ENCODE measurements at places on chromosomes 6 and 20. TPM values are rescaled to one million over a fixed set of nuclear protein-coding genes. Genes with fewer than 3 reads are reported as not detected.

PM20D2 gene
- 13.0 TPM for total RNA-seq

PNLDC1 gene
- total RNA-seq, result not detected

BANF2 gene
- total RNA-seq, result not detected

RIN2 gene
- 63.9 TPM for total RNA-seq

SYNDIG1 gene
- total RNA-seq, result 17.6 TPM

POPDC3 gene
- total RNA-seq, result 35.1 TPM

PXDC1 gene
- total RNA-seq, result 31.7 TPM

CST7 gene
- 1.6 TPM for total RNA-seq

RBPJL gene
- total RNA-seq, result not detected

KIF25 gene
- total RNA-seq, result 0.24 TPM

GGTLC1 gene
- total RNA-seq, result not detected

FRS3 gene
- total RNA-seq, result 5.7 TPM

DNA sequence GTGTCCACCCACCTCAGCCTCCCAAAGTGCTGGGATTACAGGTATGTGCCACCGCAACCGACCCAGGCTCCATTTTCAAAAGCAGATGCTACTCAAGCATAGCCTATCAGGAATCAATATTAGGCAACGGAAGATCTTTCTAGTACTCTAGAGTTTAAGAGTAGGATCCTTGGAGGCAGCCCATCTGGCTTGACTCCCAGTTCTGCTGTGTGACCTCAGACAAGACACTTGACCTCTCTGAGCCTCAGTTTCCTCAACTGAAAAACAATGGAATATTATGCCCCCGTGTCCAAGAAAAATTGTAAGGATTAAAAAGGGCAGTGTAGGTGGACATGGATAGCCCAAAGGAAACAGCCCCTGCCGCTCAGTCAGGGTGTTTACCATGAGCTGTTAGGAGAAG is 14.5 kb downstream of the ADA start:
- no peak for DNase-seq

DNA sequence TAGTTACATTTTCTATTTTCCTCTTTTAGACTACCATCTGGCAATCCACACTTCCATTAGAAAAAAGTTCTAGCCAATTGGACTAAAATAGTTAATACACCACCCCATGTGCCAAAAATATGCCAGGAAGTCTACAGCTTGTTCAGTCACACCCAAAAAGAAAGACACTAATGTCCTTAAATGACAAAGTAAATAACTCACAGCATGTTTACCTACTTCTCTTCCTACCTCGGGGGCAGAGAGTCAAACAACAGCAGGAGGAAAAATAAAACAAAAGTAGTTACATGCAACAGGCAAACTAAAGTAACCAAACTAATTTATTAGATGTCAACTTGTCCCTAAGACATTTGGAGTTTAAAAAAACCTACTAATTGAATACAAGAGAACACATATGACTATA is 57.0 kb downstream of the UBE3D start:
- no peak for DNase-seq

DNA sequence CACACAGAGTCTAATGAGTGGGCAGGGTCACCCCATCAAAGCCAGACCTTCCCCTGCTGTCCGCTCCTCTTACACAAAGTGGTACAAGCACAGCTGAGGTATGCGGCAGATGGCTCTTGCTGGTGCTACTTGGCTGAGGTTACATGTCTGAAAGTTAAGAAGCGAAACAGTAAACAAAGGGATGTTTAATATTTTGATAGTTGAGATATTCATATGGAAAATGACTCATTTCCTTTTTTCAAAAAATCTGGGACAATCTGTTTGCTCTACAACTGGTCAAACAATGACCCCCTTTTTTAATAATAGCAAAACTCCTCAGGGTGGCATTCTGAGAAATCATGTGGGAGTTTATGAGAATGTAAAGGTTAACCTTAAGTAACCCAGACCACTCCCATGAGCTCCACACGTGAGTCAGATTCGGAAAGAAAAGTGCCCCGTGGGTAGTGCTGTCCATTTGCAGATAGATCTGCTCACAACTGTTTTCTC is 245.3 kb downstream of the TBXT start:
- no peak for DNase-seq

GRCh38 chr6:131645846-131646245 is 8.7 kb downstream of the ENPP3 start:
- DNase-seq, result no peak

DNA sequence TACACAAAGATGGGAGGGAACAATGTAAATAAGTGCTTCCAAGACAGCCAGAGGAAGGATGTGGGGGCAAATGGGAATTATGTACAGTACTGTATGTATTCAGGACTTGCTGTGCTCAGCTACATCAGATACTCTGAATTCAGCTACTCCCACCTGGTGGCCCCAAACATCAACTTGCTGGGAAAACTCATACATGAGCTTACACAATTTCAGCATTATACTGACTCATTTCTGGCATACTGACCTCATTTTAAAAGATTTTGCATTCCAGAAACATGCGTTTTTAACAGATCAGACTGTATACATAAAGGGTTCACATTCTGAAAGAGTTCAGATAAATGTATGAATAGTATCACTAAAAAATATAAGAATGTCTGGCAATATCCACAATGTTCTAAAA is 59.7 kb downstream of the GPX5 start:
- DNase-seq, result no peak

DNA sequence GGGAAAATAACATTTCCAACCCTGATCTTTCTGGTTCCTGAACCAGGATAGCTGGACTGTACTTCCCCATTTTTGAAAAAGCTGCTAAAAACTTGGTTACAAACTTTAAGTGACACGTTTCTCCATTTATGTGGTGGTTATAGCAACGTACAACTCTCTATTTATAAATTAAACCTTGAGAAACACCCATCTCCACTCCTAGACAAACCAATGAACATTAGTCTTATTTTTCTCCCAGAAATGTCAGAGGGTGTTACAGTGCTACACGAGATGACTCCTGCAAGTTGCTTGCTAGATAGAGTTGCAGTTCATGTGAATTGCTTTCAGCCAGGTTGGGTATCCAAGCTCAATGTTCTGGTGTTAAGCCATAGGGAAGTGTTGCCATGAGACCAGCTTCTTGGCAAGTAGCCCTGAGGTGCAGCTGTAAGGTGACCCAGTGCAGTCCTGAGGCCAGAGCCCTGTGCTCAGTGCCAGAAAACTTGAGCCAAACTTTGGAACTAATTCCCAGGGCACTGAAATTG is 51.3 kb upstream of the REV3L start:
- no peak for DNase-seq

DNA sequence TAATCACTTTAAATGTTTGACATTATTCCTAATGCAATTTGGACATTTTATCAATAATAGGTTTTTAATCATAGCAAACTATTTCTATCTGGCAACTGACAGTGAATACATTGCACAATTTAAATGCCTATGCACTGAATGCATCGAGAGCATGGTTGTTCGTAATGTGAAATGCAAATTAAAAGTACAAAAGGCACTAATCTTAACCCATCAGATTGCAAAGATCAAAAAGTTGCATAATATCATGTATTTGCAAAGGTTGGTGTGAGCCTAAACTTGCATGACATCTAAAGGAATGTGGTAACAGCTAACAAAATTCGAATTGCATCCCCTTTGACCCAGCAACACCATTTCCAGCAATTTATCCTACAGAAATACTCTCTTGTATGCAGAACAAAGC is 469.9 kb upstream of the IRAK1BP1 start:
- DNase-seq, result no peak

DNA sequence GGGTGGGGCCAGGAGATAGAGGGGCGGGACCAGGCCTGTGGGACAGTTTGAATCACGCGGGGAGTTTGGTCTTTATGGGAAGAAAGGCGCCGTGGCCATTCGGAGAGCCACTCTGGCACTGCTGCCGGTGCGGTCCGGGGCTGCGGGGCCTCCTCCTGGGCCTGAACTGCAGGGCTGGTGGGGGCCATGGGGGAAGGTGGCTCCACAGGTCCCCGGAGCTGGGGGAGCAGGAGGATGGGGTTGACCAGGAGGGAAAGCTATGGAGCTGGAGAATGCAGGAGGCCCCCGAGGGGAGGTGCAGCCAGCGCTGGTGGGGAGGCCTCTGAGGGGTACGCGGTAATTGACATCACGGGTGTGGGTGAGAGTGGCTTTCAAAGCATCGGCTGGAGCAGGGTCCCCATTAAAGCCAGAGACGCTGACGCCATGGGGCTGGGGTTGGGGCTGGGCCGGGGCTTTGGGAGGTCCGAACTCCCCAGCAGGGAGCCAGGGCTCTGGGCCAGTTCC is 1.8 kb upstream of the BHLHE23 start:
- DNase-seq, result no peak

DNA sequence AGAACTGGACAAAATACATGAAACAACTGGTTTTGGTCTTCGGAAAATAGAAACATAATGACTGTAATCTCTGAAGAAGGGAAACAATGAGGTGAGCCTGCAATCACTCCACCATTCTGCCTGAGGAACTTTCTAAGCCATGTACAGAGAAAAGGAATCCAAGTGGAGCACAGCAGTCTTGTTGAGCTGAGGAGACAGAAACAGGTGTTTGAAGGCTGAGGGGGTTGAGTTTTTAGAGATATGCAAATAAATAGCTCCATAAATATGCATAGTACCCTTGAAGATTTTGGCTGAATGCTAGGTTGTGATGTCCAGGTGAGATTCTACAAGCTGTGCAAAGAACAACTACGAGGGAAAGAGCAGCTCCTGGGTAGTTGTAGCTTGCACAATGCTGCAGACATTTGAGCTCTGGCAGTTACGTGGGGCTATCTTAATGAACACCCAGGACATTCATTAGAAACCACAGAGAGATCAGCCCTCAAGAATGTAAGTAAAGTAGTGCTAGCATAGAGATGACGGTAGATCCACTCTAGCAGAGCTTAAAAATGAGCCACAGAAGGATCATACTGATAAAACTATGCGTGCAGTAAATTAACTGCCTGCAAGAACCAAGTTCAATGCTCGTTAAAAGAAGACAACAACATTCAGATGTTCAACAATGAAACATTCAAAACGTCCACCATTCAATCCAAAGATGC is 24.3 kb downstream of the TUBB2B start:
- no peak for DNase-seq

DNA sequence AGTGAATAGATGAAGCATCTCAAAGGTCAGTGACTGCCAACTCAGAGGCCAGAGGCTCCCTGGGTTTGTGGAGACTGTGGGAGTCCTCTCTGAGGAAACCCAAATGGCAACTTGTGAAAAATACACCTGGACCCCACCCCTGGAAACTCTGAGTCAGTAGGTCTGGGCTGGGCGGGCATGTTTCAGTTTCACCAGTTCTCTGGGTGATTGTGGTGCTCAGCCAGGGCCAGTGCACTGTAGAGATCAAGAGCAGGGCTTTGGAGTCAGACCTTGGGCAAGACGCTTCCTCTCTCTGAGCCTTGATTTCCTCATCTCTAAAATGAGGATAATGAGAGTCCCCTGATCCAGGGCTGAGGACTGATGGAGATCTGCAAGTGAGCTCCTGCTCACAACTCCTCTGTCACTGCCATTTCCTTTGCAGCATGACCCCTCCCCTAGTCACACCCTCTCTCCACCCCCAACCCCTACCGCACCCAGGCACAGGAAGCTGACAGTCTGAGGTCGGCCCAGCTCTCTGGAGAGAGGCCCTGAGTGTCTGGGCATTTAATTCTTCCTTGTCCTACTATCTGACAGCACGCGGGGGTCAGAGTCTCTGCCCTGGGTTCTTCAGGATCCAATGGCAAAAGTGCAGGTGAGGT is 5.1 kb downstream of the DEF6 start:
- peak; percentile 86 for DNase-seq

DNA sequence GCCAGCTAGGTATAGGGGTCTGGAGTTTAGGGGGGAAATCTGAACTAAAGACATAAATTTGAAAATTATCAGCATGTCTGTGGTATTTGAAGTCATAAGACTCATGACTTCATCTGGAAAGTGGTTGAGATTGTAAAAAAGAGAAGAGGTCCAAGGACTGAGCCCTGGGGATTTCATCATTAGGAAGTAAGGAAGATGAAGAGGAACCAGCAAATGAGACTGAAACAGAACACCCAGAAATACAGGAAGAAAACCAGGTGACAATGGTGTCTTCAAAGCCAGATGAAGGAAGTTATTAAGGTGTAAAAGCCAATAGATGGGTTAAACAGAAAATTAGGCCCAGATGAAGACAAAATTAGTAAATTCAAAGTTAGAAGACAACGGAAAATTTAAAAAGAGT is 49.1 kb upstream of the UBR2 start:
- DNase-seq, result no peak

GRCh38 chr6:77094821-77095220 is 368.5 kb downstream of the HTR1B start:
- no peak for DNase-seq

- no peak for DNase-seq
Measured at GRCh38 chr6:93219447-93219846, 199.9 kb downstream of the EPHA7 start.

GRCh38 chr20:56964901-56965300 is 301.5 kb downstream of the BMP7 start:
- no peak for DNase-seq

GRCh38 chr6:108423982-108424705 is 129.3 kb downstream of the AFG1L start:
- no peak for DNase-seq

GRCh38 chr6:37630281-37630799 is 67.3 kb downstream of the MDGA1 start:
- DNase-seq, result no peak

DNA sequence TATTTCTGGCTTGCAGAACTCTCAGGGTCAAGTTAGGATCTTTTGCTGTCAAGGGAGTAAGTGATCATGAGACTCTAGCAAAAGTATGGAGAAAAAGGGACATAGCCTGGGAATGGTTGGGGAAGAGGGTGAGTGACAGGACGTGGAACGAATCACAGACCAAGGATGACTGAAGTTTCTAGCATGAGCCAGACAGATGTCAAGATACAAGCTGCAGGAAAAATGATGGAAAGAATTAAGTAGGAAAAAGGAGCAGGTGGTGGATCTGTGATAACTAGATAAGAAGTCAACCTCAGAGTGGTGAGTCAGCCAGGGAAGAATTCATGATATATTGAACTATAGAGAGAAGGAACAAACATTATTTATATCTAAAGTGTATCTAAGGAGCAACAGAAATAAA is 159.8 kb upstream of the SYNDIG1 start:
- DNase-seq, result no peak

GRCh38 chr6:156359912-156360311 is 417.3 kb upstream of the ARID1B start:
- no peak for DNase-seq

GRCh38 chr6:2952557-2953095 is 18.7 kb downstream of the SERPINB6 start:
- DNase-seq, result no peak

DNA sequence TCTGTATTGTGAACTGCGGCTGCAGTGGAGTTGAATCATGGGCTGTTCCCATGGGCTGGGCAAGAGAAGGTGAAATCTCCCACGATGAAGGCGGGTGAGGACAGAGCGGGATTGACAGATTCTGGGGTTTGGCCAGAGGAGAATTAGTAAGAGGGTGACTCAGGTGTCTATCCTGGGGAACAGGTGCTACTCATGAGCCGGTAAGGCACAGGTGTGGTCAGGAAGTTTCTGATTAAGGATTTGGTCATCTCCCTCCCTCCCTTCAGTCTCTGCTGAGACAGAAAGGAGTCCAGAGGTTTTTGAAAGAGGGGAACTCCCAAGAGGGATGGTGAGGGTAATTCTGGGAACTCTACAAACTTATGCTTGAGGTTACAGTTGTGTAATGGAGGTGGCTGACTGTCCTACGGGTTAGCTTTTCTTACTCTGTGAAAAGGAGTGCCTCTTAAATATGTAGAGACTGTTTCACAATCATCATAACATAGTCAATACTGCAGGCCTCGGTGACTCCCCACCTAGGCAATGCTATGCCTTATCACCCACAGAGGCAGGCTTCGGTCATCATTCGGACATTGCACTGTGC is 31.5 kb downstream of the SERPINB1 start:
- DNase-seq, result no peak

GRCh38 chr6:25652007-25652515 is at the start of gene SCGN:
SCGN (plus strand) TSS chr6:25652215; CDS start chr6:25652404, 189 bp downstream.
- DNase-seq, result no peak

GRCh38 chr6:9810286-9810685 is 604.6 kb downstream of the TFAP2A start:
- DNase-seq, result no peak

Data from cardiac septum (tissue), 1 donor.